ENCODE measurements at places on chromosomes 1 and 21.

DNA sequence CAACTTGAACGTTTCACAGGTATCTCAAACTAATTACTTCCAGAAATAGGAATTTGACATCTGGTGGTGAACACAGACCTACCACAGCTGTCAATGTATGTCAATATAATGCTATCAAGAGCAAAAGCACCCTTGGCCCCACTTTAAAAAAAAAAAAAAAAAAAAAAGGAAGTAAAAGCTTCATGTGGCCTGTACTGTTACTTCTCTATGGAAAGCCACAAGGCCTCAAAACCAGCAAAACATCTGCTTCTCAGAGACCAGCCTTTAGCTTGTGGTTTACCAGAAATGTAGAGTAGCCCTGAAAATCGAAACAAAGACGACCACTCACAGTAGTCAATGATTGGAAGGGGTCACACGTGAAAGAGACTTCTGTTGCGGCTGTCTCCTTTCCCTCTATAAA is 109.6 kb downstream of the SLC45A1 start:
- no peak for DNase-seq

DNA sequence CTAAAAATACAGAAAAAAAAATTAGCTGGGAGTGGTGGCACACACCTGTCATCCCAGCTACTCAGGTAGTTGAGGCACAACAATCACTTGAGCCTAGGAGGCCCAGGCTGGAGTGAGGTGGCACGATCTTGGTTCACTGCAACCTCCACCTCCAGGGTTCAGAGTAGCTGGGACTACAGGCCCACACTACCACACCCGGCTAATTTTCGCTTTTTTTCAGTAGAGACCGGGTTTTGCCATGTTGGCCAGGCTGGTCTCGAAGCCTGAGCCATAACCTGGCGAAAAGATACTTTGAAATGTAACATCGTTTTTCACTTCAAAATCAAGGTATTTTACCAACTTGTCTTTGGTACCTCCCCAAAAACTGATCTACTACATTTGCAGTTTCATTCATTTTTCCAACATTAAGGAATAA is 6.1 kb downstream of the GAS5 start:
- DNase-seq: no peak

DNA sequence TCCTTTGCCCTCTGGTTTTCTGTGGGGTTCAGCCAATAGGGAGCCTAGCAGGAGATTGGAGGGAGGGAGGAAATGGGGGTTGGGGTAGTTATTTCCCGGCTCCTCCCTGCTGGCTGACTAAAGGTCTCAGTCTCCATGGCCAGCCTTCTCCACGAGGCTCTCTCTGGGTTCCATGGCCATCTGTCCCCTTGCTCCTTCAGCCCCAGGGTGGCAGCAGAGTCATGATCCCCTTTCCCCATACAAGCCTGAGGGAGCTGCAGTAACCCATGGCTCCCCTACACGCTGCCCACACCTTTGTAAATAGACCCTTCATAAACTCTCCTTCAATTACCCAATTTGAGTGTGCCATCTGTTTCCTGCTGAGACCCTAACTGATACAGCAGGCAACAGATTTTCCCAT is 176.1 kb upstream of the CSF3R start:
- DNase-seq: no peak

- DNase-seq: peak; percentile 68
These were observed 31.5 kb downstream of the PRKAA2 start for GRCh38 chr1:56676571-56677035.

- DNase-seq: peak; percentile 11
These were observed 63.9 kb downstream of the CSMD2 start for GRCh38 chr1:34101151-34101550.
